ENCODE measurements at places on chromosomes 3 and 15.

GRCh38 chr3:11721479-11721878 lies 77.8 kb upstream of the VGLL4 start:
- DNase-seq = no peak

DNA sequence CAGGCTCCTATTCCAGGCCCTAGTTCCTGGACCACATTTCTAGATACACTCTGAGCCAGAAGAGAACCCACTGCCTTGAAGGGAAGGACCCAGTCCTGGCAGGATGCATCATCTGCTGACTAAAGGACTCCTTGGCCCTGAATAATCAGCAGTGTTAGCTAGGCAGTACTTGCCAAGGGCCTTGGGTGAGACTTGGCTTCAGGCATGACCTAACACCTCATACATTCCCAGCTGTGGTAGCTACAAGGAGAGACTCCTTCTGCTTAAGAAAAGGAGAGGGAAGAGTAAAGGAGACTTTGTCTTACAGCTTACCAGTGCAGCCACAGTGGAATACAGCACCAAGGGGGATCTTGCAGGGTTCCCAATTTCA lies 26.4 kb downstream of the PEAK1 start:
- DNase-seq = no peak

GRCh38 chr3:76566211-76566534 lies 473.7 kb upstream of the ROBO2 start:
- DNase-seq = no peak

- DNase-seq = peak; percentile 27
Observed at GRCh38 chr3:128322030-128323022, 144.4 kb downstream of the DNAJB8 start.

Data from A172 (cell line).